ENCODE measurements at places on chromosomes 2 and 18. TPM values are rescaled to one million over a fixed set of nuclear protein-coding genes. Genes with fewer than 3 reads are reported as not detected.

GRCh38 chr2:174667250-174667860 is 69.8 kb upstream of the WIPF1 start:
- peak; percentile 7 for DNase-seq

DNA sequence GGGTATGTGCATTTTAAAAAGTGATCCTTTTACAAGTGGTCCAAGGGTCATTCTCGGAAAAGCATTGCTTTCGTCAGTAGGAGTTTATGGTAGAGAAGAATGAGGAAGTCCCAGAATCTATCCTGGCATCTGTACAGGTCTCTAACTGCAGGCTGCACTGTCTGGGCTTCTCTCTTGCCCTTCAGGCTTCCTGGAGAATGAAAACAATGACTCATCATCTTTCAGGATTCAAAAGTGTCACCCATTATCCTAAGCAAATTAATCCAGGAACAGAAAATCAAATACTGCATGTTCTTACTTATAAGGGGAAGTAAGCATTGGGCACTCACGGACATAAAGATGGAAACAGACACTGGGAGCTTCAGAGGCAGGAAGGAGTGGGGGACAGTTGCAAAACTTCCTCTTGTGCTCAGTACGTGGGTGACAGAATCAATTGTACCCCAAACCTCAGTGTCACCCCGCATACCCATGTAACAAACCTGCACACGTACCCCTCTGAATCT is 60.2 kb upstream of the TXNDC2 start:
- DNase-seq, result peak; percentile 76

CD207 gene
- total RNA-seq, result not detected

GRCh38 chr2:59413751-59414570 is 1139.5 kb downstream of the BCL11A start:
- DNase-seq, result no peak

- DNase-seq, result no peak
These were observed 22.9 kb upstream of the SSB start for GRCh38 chr2:169775765-169776164.

DNA sequence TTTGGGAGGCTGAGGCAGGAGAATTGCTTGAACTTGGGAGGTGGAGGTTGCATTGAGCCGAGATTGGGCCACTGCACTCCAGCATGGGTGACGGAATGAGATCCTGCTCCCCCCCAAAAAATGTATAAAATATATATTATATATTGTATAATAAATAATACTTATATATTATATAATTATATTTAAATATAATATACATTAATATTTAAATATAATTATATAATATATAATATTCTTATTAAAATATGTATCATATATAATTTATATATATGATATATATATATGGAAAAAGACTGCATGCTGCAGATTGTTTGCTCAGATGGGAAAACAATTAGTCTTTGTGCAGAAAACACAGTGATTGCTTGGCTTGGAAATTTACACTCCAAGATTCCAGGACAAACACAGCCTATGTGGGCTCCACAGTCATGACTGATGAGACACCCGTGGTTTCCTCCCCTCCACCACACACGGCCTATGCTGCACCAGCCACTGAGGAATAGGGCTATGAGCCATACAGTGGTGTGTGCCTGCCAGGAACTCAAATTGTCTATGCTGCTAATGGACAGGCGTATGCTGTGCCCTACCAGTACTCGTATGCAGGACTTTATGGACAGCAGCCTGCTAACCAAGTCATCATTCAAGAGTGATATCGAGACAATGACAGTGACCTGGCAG is 30.0 kb downstream of the PMAIP1 start:
- DNase-seq, result no peak

CCNYL1 gene
- total RNA-seq, result 24.8 TPM

INO80D gene
- 7.1 TPM for total RNA-seq

- no peak for DNase-seq
These were observed 18.6 kb downstream of the RASGRP3 start for GRCh38 chr2:33494877-33495641.

FBXO36 gene
- total RNA-seq, result 3.6 TPM

GRCh38 chr2:222930862-222931261 is 70.0 kb downstream of the ACSL3 start:
- no peak for DNase-seq

DNA sequence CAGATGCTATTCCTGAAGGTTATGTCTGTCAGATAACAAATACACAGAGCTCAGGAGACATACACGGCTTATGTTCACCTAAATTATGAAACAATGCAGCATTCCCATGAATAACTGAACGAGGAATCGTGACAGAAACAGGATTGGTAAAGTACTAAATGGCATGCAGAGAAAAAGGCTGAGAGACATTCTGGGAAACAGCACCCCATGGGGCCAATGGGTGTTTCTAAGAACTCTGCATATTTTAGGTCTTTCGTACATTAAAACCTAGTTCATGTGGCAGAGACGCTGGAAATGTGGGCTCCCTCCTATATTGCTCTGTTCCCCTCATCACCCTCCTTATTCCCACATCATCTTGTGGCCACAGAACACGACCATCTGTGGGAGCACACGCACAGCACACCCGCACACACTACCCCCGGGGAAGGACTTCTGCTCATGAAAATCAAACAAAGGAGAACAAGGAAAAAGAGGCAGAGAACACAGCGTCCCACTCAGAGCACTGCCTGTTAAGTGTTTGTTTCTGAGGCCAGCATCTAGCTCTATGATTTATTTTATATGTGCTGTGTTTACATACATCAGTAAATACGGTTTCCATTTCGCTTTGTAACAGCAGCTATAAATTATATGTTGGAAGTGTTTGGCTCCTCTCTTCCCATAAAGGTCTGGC is 143.6 kb downstream of the AFF3 start:
- DNase-seq, result no peak

GRCh38 chr2:20797096-20797495 is 25.8 kb downstream of the LDAH start:
- no peak for DNase-seq

PROKR1 gene
- total RNA-seq, result not detected

GRCh38 chr18:9995631-9996030 is 81.8 kb downstream of the VAPA start:
- DNase-seq, result no peak

DNA sequence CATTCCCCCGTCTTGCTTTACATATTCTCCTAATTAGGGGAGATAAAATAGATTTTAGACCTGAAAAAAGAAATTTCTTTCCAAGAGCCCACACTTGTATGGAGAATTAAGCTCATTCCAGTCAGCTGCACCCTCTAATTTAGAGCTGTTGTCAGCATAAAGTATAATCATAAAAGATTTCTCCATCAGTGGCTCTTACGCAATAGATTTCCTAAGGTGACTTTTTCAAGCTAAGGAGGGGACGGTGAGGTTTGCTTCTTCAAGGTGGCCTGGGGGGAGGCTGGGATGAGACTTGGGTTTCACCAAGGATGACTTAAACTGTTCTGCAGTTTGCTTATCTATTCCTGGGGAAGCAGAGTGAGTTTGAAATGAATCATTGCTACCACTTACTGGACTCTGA is 426.2 kb downstream of the NBAS start:
- no peak for DNase-seq

All from PC-9 (cell line).